ENCODE measurements at places on chromosomes 11 and 22.

DNA sequence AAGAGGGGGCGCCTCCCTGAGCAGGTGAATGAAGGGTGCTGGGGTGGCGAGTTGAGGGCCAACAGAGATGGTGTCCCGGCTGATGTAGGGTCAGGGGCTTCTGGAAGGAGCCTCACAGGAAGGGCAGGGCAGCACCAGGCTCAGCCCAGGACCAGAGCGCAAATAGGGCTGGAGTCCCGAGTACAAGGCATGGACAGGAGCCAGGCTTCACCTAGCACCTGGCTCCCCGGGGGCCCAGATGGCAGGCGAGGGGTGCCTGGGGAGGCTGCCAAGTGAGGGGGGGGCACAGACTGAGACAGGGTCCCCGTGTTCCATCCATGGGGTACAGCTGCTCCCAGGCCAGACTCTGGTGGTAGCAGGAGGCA is 105.8 kb downstream of the KCNQ1 start:
- no peak for DNase-seq

DNA sequence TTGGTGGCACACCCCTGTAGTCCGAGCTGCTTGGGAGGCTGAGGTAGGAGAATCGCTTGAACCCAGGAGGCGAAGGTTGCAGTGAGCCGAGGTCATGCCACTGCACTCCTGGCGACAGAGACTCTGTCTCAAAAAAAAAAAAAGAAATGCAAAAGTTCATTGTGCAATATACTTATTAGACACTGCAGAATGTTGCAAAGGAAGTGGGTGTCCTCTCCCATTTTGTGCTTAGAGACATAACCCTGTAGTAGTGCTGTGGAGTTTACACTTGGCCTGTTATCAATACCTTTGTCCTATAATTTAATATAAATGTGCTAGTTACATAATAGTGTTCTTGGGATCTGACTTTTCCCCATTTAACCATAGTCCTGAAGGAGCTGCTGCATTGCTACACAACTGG is 9.4 kb downstream of the BCL2L13 start:
- no peak for DNase-seq

- no peak for DNase-seq
Observed at GRCh38 chr11:131540676-131541075, 170.3 kb downstream of the NTM start.

DNA sequence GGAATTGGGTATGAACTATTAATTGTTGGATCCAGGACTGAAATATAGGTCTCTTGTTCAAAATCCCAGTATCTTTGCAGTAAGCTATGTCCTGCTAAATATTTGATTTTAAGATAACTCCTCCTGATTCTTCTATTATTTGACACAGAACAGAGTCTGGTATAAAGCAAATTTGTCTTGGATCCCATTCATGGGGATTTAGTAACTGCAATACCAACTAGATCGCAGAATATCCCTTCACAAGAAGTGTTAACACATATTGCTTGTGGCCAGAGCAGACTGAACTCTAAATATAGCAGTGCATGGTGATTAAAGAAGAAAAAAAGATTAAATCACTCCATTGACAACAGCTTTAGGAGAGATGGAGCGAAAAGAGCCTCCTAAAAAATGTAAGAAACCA is 68.2 kb upstream of the ARHGAP42 start:
- DNase-seq = no peak

DNA sequence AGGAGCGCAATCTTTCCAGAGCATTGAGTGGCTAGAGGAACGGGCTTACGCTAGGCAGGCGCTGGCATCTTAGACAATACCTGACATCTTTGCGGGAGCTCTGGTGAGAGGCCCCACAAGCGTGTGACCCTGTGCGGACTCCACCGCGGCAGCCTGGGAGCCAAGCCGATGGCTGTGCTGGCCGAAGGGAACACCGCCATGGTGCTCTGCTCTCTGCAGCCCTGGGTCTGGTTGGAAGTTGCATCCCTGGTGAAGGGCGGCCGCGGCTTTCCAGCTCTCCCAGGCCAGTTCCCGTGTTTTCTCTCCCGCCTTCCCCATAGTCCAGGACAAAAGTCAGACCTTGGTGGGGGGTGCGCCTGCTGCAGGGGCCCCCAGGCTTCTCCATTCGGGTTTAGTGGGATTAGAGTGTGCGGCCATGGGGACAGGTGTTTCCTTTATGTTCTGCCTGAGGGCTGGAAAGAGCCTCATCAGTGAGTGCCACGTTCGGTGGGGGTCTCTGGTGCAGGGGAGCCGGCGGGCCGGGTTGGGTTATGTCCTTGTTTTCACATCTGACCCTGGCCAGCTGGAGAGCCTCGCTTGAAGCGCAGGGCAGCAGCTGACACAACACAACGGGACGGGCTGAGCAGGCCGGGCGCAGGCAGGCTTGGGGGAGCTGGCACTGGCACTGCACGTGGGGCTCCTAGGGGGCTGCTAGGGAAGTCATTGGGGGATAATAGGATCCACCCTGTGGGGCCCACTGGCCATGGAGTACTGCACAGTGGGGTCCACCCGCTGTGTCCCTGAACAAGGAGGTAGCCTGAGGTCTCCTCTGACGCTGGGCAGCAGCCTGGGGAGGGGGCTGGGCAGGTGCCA is 94.8 kb downstream of the KCNQ1 start:
- no peak for DNase-seq
